ENCODE measurements at places on chromosomes 7 and 10. TPM values are rescaled to one million over a fixed set of nuclear protein-coding genes. Genes with fewer than 3 reads are reported as not detected.
A peak's percentile ranks its signal among the peaks of the same experiment; 100 is the strongest.

GRCh38 chr7:98565103-98565502 lies 52.0 kb upstream of the NPTX2 start:
- peak; percentile 53 for DNase-seq

The GIMAP4 gene
- total RNA-seq = 49.4 TPM

The CLCN1 gene
- 0.22 TPM for total RNA-seq

The EN2 gene
- 0.22 TPM for total RNA-seq

DNA sequence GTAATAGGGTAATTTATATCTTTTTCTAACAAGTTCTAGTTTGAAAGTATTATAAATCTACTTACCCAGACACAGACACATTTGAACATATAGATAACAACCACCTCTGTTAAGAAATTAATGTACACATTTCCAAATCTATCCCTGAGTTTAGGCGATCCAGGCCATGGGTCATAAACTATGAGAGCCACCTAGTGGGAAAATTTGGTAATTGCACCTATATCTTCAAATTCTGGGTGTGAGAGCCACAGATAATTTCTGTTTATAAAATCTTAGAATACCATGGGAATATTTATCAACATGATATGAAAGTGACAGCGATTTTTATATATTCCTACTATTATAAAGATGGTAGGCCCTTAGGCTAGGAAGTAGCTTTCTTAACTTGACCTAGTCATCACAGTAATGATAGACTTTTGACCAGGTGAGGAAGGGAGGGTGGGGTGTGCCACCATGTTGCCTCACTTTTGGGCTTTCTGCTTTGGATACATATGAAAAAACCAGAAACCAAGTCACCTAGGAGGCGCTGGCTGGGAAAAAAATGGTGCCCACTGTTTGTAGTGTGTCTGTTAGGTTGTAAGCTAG lies 8.0 kb upstream of the EPHA1 start:
- no peak for DNase-seq

- DNase-seq = no peak
Observed at GRCh38 chr10:119863951-119864565, 8.6 kb downstream of the MCMBP start.

- no peak for DNase-seq
Observed at GRCh38 chr7:99362801-99363200, 11.7 kb upstream of the ARPC1B start.

DNA sequence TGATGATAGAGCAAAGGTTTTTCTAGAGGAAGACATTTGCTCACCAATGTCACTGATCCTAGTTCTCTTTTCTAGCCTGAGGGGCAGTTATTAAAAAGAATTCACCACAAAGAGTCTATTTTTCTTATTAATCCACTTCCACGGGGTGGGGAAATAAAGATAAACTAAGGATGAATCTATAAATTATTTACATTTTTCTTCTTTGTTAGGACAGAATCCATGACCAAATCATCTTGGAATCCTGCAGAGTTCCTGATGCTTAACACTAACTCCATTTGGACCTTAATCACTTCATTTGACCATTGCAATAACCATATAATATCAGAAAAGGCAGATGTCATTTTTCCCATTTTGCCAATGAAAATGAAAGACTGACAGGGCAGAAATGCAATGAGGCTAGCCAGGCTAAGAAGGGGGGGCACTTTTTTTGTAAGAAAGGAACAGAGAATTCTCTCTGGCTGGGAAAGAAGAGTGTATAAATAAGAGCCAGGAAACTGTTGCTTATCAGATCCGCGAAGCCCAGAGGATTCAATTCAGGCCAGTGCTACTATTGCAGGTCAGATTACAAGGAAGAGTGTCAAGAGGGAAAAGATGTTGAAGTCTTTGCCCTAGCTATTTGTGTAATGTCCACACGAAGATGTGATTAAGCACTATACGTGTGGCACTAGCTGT lies 433.2 kb downstream of the TNS3 start:
- DNase-seq = no peak

The C7orf33 gene
- not detected for total RNA-seq

The CCDC172 gene
- not detected for total RNA-seq

DNA sequence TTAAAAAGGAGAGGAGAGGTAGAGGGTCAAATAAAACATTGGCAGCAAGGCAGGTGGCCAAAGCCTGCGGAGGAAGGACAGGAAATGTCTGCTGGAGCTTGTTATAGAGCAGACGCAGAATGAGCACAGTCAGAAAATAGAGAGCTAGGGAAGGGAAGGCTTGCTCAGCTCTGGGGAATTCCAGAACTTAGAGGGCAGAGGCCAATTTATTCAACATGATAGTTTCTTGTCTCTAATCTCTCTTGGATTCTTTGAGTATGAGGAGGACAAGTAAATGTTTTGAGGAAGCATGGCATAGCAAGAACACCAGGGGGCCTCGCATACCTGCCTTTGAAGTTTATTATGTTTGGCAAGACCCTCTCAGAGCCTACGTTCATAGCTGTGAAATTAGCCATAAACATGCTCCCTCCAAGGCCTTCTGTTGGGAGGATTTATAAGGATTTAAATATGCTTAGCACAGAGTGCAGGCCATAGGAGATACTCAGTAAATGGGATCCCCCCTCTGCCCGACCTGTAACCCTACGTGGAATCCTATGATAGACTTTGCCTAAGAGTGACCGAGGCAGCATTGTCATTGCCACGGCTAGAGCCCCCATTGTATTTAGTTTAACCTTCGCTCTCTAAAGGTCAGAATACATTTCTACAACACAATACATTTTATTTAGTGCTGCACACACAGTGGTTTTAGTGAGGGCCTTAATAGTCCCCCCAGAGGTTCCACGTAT lies 293.9 kb downstream of the CCDC3 start:
- no peak for DNase-seq

The CHPF2 gene
- 42.1 TPM for total RNA-seq

GRCh38 chr10:129174232-129175014 lies 292.6 kb upstream of the MGMT start:
- DNase-seq = no peak

- DNase-seq = no peak
Observed at GRCh38 chr10:106111246-106111645, 1053.3 kb downstream of the SORCS1 start.

DNA sequence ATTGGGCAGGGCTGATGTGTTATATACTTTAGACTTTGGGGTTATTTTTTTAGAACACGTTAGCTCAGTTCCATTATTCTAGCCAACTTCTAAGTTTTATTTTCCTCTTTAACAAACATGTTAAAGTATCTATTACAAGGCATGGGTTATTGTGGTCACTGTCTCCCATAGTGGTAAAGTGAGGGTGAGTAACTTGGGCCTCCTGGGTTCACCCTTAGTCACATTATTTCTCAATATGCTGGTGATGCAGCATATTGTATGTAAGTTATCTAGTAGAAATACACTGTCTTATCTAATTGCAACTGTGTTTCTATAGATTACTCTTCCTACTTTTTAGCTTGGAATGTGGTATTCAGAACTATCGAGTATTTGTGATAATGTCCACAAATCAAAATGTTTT lies 65.9 kb downstream of the BBS9 start:
- DNase-seq = no peak

The CALHM3 gene
- total RNA-seq = not detected

The SPDYE5 gene
- not detected for total RNA-seq

DNA sequence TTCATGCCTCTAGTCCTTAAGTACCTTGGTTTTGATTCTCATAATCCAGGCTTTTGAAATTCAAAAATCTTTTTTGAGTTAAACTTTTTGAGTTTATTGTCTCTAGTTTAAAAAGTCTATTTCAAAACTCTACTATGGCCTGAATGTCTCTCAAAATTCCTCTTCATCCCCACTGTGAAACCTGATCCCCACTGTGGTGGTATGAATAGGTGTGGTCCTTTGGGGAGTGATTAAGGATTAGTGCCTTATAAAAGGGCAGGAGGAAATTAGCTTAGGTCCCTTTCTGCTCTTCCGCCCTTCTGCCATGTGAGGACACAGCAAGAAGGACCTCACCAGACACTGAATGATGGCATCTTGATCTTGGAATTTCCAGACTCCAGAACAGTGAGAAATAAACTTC lies 44.1 kb upstream of the JAZF1 start:
- DNase-seq = no peak

GRCh38 chr10:131461093-131461492 lies 149.6 kb upstream of the TCERG1L start:
- no peak for DNase-seq

The FZD8 gene
- 13.0 TPM for total RNA-seq

GRCh38 chr7:96388620-96389383 lies 66.9 kb upstream of the SLC25A13 start:
- no peak for DNase-seq

DNA sequence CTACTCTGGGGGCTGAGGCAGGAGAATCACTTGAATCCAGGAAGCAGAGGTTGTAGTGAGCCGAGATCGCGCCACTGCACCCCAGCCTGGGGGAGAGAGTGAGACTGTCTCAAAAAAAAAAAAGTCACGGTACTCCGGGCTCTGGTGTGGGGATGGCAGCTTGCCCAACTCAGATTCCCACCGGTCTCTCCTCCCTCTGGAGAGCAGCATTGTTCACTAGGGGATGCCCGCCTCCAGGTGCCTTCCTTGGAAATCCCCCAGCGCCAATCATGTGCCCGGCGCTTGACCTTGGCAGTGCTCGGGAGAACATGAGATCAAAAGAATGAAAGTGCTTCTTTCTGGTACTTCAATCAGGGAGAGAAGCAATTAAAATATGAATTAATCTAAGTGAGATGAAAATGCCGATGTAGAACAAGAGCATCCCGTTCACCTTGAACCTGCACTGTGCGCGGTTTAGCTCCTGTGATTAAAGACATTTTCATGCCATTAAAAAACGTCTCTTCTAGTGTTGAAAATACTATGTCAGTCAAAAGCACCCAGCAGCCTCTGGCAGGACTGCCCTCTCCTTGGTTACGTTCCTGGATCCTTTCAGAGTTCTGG lies 1127.3 kb upstream of the AUTS2 start:
- DNase-seq = no peak

- DNase-seq = no peak
Observed at GRCh38 chr7:30796105-30796869, 25.1 kb downstream of the MINDY4 start.

- no peak for DNase-seq
Observed at GRCh38 chr7:93373537-93373936, 141.4 kb downstream of the VPS50 start.
